ENCODE measurements at places on chromosomes 2 and 18. TPM values are rescaled to one million over a fixed set of nuclear protein-coding genes. Genes with fewer than 3 reads are reported as not detected.
A peak's percentile ranks its signal among the peaks of the same experiment; 100 is the strongest.

The MSTN gene
- 6.8 TPM for total RNA-seq

The UGT1A8 gene
- not detected for total RNA-seq

The DNAH6 gene
- total RNA-seq, result not detected

The ANKRD30BL gene
- not detected for total RNA-seq

The RAX gene
- not detected for total RNA-seq

The KLHL30 gene
- total RNA-seq, result 0.96 TPM

The TUBB8B gene
- not detected for total RNA-seq

The ABCB6 gene
- 23.5 TPM for total RNA-seq

The HAUS1 gene
- 87.1 TPM for total RNA-seq

The FAM110C gene
- not detected for total RNA-seq

The CKAP2L gene
- 33.2 TPM for total RNA-seq

The G6PC2 gene
- not detected for total RNA-seq

The HOXD11 gene
- total RNA-seq, result not detected

DNA sequence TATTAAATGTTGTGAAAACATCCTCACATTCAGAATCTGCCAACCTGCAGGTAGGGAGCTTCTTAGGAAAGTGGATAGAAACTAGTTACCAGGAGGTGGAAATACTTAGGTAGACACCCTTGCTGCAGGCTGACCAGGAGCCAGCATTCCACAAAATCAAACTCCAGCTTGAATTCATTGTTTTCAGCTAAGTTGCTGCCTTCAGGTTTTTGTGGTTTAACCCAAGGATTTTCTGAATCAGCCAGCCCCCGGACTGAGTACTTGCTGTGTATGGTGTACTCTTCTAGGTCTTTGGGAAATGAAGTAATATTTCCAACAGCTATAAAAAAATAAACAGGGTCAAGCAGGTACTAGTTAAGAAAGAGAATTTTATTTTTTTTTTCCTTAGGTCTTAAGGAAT, 192.1 kb upstream of the CHST9 start:
- peak; percentile 51 for DNase-seq

DNA sequence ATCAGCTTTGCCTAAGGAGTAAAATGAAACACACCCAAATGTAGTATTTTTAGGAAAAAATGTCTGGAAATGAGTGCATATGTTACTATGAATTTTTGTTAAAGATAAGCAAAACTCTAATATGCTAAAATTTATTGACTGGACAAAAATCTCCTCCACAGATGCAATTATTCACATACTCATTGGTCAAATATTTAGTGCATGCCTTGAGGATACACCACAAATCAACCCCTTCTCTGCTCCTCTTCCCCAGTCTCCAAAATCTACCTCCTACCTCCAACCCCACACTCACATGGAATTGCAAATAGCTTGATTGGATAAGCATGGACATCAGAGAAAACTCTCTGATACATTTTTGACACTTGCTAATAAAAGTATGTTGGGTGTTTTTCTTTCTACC, 95.6 kb upstream of the CDC42EP3 start:
- peak; percentile 61 for DNase-seq

GRCh38 chr2:14285812-14286211, 346.7 kb upstream of the LRATD1 start:
- DNase-seq, result no peak

GRCh38 chr2:65035351-65035943, 20.8 kb upstream of the CEP68 start:
- DNase-seq, result no peak

GRCh38 chr2:200871151-200871550, 6.7 kb upstream of the CLK1 start:
- no peak for DNase-seq

- no peak for DNase-seq
Measured at GRCh38 chr2:36704475-36705150, 8.1 kb downstream of the VIT start.

GRCh38 chr2:26612522-26613240, 28.5 kb downstream of the CIB4 start:
- no peak for DNase-seq

DNA sequence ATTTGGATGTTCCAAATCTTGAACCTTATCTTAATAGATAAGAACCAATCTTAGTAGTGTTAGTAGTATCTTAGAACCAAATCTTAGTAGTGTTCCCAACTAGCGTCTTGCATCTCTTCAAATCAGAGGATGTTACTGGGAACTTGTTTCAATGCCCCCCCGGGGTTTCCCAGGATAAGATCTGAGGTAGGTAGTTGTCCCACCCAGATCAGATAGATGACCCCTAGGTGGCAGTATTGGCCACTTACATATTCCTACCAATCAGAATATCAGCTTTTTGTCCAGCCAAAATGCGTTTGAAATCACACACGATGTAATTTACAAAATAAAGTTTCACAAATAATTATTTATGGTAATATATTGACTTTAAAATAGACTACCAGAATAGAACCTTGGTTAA, 314.8 kb downstream of the MBD2 start:
- DNase-seq, result peak; percentile 34

DNA sequence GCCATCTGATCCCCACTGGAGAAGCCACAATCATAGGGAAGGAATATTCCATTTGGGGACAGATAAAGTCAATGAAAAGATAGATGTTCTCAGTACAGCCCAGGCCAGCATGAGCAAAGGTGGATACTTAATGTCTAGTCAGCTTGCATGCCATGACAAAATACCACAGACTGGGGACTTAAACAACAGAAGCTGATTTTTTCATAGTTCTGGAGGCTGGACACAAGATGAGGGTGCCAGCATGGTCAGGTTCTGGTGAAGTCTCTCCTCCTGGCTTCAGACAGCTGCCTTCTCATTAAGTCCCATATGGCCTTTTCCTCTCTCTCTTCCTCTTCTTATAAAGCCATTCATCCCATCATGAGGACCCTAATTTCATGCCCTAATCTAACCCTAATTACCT, 116.1 kb upstream of the CYP1B1 start:
- no peak for DNase-seq

GRCh38 chr2:237149425-237149824, 63.7 kb downstream of the COPS8 start:
- DNase-seq, result peak; percentile 44

- no peak for DNase-seq
Measured at GRCh38 chr2:240885566-240885965, 10.4 kb downstream of the MAB21L4 start.

- no peak for DNase-seq
Measured at GRCh38 chr2:168794968-168795367, 7.5 kb upstream of the NOSTRIN start.

GRCh38 chr2:28678944-28679343, 72.7 kb upstream of the PPP1CB start:
- no peak for DNase-seq

- no peak for DNase-seq
Measured at GRCh38 chr2:167478196-167478595, 589.9 kb downstream of the XIRP2 start.

GRCh38 chr2:167181134-167181533, 292.9 kb downstream of the XIRP2 start:
- peak; percentile 78 for DNase-seq

DNA sequence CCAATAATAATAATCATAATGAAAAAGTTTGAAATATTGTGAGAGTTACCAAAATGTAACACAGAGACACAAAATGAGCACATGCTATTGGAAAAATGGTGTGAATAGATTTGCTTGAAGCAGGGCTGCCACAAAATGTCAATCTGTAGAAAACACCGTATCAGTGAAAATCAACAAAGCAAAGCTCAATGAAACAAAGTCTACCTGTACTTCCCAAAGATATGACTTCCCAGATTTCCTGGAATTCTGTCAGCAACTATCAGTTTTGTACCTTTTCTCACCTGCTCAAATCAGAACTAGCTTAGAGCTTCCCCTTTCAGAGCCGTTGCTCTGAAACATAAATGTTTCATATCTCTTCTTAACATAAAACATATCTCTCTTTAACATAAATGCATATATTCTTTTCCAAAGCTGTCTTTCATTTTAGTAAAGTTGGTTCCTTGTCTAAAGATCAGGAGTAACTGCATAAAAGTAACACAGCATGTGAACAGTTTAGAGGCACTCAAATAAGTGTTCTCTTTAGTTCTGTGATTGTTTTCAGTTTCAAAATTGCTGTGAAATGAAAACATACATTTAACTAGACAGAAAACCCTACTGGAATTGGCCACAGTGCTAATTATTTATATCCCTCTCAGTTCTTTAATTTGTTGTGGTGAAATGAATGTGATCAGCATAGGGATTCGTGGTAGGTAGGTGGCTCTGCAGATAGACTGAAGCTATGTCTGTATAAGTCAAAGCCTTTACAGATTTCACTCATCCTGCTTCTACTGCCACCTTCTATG, 262.5 kb downstream of the KCNJ3 start:
- no peak for DNase-seq

DNA sequence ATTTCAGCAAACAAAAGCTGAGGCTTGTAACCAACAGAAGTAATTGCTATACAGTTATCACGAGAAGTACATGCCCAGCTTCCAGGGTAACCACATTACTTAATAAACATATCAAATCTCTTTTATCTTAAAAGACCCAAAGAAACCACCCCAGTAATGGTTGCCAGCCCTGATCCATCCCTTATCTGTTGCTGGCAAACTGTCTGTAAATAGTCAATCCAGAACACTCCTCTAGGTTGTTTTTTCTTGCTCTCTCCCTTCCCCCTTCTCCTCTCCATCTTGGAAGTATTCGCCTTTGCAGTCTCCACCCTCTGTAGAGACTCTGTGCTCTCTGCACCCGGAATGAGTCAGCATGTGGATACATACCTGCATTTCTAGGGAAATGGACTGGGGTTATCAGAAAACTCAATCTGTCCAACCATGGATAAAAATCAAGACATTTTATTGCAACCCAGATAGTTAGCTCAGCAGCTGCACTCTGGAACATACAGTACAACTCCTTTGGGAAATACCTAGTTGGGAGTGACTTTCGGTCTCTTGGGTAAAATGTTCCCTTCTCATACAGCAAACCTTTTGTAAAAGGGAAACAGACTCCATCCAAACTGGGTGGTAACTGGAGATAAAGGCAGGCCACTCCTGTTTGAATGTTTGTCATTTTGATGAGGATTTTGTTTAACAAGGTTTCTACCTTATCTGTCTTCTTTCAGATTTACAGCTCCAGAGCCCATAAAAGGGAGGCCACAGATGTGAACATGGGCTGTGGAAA, 123.5 kb upstream of the FOSL2 start:
- DNase-seq, result peak; percentile 39

All from LHCN-M2 (cell line).